Effector memory CD4-positive, alpha-beta T cell (primary cell): ENCODE measurements at places on chromosomes 2 and 18.

DNA sequence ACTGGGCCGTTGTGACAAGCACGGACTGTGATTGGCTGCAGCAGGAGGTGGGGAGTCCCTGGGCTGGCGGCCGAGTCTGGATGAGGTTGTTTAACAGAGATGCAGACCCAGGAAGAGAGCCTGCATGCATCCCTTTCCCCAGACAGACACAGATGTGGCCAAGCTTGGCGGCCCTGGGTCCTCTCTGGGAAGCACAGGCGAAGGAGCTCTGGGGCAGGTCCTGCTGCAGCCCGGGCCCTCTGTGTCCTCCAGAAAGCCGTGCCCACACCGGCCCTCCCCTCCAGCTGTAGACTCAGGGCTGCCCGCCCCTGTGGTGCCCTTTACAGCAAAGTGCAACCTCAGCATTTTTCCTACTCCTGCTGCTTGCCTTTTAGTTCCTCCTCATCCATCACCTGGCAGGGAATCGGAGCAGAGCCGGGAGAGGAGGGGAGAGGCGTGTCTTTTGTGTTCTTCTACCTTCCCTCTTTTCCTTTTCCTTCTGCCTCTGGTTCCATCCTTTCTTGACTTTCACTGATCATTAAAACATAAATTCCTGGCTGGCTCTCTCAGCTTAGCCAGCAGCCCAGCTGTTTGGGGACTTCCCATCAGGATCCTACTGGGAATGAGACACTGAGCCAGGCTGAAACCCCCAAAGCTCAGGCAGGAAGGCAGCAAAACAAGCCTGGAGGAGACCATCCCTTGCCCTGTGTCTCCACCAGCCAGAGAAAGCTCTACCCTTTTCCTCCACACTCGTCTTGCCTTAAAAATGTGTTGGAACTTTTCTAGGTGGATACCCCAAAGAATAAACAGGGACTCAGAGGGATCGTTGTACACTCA, 75.0 kb downstream of the CTIF start:
- no peak for DNase-seq

DNA sequence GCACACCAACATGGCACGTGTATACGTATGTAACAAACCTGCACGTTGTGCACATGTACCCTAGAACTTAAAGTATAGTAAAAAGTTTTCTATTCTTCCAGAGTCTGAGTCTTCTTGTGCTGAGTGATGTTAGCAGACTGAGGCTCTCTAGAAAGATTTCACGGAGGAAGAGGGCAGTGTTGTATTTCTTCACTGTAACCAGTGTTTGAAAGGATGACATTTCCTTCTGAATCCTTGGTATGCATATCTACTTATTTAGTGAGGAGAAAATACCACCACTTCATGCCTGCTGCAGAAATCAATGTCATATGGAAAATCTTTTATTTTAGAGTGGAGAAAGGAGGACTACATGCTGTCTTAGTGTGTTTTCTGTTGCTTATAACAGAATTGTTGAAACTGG, 357.1 kb downstream of the CCDC85A start:
- no peak for DNase-seq

- DNase-seq: no peak
Observed at GRCh38 chr2:21310493-21310892, 186.7 kb downstream of the TDRD15 start.

DNA sequence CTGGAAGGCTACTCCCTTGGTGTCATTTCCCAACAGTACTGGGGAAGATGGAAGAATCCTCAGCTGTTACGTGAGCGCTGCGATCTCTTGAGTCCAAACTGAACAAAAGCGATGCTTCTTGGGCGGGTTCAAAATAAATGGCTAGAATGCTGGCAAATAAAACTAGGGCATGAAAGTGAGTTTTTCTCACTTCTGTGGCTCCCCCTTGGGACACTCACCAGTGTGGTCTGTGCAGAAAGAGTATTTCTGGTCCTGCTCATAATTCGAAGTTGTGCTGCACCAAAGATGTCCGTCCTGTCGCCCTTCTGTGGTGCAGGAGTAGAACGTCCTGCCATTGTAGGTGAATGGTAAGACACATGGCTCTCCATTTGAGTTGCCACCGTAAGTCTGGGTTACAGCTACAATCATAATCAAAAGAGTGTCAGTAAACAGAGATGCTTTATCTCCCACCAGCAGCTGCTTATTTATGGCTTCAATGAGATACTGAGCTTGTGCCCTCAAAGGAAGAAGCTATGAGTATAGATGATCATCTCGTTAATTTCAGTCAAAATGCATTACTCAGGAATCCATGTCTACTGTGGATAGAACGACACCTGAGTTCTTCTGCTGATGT, 11.8 kb downstream of the FN1 start:
- DNase-seq: no peak

DNA sequence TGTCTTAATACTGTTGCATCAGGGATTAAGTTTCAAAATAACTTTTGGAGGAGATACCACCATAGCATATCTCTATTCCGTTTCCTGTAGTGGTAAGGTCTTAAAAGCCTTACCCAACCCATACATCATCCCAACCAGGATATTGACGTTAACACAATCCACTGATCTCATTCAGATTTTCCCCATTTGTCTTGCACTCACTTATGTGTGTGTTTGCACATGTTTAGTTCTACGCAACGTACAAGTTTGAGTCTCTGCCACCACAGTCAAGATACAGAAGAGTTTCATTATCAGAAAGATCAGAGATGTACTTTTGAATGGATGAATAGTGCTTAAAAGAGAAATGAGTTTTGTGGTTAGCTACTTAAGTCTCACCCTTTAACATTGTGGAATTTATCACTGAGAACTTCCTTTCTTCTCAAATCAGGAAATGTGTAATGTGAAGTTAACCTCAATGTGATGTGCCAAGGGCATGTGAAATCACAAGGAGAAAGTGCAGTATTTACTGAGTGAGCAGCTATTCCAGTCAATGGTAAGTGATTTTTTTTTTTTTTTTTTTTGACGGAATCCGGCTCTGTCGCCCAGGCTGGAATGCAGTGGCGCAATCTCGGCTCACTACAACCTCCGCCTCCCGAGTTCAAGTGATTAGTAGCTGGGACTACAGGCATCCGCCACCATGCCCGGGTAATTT, 69.2 kb upstream of the EPHA4 start:
- no peak for DNase-seq

- DNase-seq: no peak
Observed at GRCh38 chr2:26933431-26934334, 36.8 kb upstream of the MAPRE3 start.

- DNase-seq: no peak
Observed at GRCh38 chr2:95034221-95034620, 8.7 kb downstream of the MAL start.

DNA sequence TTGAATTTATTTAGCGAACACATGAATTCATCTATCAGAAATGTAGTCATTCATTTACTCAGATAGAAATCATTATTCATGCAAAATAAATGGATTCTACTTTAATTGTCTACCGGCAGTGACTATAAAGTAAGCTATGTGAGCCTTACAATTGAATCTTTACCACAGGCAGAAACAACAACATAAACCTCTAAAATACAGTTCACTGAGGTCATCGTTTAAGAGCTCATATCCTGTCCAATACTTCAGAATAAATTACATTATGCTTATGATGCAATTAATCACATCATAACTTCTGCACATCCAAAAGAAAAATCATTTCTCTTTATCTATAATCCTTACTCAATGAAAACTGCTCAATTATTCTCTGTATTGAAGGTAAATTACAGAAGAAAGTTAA, 244.7 kb downstream of the HNMT start:
- DNase-seq: no peak

GRCh38 chr2:75810611-75811330, 100.1 kb upstream of the GCFC2 start:
- no peak for DNase-seq
